Activated CD4-positive, alpha-beta T cell treated with anti-CD3 and anti-CD28 coated beads, Interleukin-2, amount 50 U/mL, for 24 hours (primary cell): ENCODE measurements at places on chromosomes 3 and 15.

DNA sequence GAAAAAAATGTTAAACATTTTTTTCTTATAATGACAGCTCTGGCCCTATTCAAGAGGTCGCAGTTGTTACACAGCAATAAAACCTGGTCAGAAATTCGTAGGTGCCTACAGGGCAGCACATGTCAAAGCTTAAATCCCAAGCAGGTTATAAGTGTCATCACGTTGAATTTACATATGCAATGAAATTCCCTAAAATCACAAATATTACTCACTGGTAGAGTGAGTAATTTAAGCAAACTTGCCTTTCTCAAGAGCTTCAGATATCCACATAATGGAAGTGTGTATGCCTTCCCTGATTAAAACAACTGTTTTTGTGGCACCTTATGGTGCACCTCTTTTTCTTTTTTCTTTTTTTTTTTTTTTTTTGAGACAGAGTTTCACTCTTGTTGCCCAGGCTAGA, 90.7 kb upstream of the FNDC3B start:
- no peak for DNase-seq

- DNase-seq: no peak
Measured at GRCh38 chr3:187762792-187763191, 17.5 kb upstream of the BCL6 start.

GRCh38 chr3:116059421-116060096, 385.7 kb downstream of the LSAMP start:
- no peak for DNase-seq

DNA sequence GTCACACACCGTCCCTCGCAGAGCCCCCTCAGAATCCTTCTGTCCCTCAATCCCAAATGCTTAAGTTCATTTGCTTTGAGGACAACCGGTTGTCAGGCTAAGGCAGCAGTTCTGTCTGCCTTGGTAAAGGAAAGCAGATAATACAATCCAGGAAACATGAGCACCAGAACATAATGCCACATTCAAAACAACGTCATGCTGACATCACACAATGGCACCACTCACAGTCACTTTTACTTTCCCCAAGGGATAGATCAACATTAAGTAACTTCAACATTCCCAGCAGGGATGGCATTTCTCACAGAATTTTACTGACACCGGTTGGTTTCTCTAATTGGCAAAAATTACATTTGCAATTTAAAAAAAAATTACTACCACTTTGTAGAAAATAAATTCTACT, 74.6 kb upstream of the PSMD6 start:
- DNase-seq: no peak

GRCh38 chr3:124203292-124203691, 211.4 kb upstream of the ROPN1 start:
- DNase-seq: no peak

- DNase-seq: no peak
Measured at GRCh38 chr3:122395582-122395981, 11.6 kb downstream of the FAM162A start.

- DNase-seq: no peak
Measured at GRCh38 chr15:99511531-99511865, 54.3 kb upstream of the MEF2A start.

DNA sequence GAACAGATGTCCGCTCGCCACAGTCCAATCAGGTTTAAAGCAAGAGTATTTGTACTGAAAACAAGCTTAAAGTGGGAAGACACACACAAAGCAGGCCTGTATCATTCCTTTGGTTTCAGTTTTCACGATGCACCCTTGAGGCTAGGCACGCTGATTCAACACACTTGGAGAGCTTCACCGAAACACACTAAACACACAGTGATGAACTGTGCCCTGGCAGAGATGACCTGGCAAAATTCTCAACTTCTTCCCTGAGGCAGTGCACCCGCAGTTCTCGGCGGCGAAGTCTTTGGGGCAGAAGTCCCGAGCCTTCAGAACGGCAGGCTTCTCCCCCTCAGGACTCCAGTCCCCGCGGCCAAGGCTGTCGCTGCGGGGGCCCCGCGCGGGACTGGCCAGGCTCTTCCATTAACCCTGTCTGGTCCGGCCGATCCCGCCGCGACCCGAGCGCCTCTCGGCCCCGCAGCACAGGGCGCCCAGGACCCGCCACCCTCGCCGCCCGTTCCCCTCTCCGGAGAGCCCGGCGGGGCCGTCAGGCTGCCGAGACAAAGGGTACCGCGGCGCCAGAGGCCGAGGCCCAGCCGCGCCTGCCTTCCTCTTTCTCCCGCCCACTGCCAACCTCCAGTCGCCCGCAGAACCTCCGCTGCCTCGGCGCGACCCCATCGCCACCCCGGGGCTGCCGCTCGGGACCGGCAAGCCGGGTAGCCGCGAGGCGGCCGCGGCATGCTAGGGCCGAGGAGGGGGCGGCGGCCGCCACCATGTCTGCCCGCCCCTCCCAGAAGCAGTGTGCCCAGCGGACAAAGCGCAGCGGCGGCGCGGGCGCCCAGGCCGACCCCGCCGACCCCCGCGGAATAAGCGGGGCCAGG, 792 bp downstream of the GABPB1 start:
- DNase-seq: peak; percentile 32

DNA sequence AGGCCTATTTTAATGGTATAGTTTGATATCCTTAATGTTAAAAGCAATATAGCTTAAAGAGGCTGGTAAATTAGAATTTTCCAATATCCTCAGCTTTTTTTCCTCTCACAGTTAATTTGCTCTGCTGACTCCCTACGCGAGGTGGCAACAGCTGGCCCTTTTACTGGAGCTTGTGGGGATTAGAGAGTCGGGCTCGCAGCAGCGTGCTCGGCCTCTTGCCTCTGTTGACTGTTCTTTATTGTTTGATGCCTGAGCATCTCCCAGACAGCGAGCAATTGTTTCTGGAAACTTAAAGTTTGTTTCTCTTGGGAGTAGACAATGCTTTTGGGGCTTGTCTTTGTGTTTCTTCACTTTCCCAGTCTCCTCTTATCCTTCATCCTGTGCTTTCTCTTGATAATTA, 80.8 kb downstream of the OPA1 start:
- DNase-seq: no peak

GRCh38 chr15:41584636-41585126, 25.7 kb downstream of the TYRO3 start:
- no peak for DNase-seq

DNA sequence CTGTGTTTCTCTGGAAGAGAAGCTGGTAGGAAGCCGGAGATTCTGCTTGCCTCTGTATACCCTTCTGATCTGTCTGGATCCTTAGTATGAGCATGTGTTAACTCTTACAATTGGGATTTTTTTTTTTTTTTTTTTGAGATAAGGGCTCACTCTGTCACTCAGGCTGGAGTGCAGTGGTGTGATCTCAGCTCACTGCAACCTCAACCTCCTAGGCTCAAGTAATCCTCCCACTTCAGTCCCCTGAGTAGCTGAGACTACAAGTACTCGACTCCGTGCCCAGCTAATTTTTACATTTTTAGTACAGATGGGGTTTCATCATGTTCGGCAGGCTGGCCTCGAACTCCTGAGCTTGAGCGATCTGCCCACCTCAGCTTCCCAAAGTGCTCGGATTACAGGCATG, 44.5 kb downstream of the RPN1 start:
- DNase-seq: no peak

GRCh38 chr3:156188757-156189156, 68.4 kb downstream of the KCNAB1 start:
- no peak for DNase-seq

DNA sequence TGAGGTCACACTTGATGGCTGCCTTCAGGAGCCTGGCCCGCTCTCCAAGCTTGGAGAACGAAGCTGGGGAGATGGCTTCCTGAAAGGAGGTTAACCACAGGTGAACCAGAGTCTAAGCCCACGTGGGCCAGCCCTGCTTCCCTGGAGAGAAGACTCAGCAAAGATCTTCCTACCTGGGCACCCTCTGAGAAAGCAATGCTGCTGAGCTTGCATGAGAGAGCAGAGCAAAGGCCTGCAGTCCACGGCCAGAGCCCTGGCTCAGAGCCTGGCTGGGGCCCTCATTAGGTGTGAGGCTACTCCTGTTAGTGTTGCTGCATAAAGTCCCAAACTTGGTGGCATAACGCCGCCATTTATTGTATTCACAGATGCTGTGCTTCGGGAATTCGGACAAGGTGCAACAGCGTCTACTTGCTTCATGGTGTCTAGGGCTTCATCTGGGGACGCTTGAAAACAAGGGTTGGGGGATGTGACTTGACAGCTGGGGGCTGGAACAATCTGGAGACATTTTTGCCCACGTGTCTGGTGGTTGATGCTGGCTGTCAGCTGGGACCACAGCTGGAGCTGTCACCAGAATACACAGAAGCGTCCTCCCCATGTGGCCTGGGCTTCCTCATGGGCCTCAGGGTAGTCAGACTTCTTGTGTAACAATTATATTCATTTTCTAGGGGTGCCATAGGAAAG, 87.9 kb upstream of the MEF2A start:
- DNase-seq: no peak

DNA sequence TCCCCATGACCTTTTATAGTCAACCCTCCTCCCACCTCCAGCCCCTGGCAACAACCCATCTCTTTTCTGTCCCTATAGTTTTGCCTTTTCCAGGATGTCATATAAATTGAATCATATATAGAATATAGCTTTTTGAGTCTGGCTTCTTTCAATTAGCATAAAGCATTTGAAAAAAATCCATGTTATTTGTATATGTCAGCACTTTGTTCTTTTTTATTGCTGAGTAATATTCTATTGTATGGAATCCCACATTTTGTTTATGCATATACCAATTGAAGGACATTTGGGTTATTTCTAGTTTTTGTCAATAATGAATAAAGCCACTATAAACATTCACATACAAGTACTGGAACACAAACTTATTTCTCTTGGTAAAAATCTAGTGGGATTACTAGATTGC, 58.0 kb upstream of the SSR3 start:
- DNase-seq: no peak

- DNase-seq: no peak
Measured at GRCh38 chr3:132879656-132880055, 157.4 kb upstream of the NPHP3 start.

DNA sequence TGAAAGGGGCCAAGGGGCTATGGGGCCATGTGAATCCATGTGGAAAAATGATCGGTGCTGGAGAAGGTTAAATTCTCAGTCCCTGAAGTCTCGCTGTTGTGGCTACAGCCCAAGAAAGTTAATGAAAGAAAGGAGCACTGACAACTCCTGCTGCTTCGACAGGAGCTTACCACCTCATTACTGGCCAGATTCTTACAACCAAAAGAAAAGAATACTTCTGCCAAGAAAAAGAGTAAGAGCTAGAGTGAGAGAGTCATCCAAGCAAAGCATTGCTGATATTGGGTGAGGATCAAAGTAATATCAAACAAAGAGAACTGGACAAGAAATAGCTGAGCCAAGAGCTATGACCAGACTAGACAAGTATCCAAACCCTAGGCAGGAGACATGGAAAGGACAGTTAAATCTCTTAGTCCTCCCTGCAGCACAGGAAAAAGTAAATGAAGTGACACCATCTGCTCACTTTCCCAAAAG, 348.4 kb upstream of the PLSCR5 start:
- no peak for DNase-seq

DNA sequence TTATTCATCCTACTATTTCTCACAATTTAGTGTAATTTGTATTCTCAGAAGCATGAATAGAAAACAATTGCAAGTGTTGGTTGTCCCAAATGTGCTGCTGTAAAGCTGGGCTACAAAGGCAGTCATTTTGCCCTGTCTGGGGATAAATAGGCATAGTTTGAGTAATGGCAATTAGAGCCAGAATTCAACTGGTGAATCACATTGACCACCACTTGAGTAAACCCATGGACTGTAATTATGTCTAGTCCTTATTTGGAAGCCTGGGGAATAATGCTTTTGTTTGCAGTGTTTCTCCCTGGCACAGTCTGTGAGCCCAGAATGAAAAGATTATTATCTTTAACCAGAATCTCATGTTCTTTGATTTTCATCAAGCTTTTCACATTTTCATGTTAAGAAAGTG, 30.5 kb upstream of the CHL1 start:
- no peak for DNase-seq

DNA sequence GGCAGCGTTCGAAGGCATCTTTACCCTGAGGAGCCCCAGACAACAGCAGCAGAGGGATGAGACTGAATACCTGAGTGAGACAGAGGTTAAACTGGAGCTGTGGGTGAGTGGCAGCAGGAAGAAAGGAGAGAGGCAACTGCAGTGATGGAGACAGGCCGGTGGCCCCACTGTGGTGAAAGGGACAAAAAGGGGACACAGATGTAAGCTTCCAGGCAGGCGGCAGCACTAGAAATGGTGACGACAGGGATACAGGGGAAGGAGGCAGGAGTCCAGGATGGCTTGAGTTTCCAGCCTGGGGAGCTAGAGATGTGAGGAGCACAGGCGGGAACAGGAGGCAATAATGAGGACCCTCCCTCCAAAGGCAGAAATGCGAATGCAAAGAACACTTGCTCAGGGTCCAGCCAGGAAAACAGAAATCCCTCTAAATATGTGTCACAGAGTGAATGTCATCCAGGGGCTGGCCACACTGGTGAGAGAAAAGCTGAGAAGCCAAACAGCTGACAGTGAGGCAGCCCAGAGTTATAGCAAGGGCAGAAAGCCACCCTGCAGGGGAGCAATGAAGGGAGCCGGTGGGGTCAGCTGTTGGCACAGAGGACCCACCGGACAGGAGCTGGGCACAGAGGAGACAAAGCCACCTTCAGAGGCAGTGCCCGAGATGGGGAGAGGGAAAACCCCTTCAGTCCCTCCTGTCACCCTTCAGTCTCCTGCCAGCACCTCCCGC, 70.1 kb downstream of the TBC1D2B start:
- DNase-seq: no peak

- no peak for DNase-seq
Measured at GRCh38 chr15:82263350-82263749, 732 bp downstream of the SAXO2 start.

- DNase-seq: no peak
Measured at GRCh38 chr3:35502699-35503098, 136.6 kb upstream of the ARPP21 start.

GRCh38 chr3:103532986-103533385, 1098.2 kb downstream of the ZPLD1 start:
- no peak for DNase-seq
